ENCODE measurements at places on chromosomes 4 and X.

DNA sequence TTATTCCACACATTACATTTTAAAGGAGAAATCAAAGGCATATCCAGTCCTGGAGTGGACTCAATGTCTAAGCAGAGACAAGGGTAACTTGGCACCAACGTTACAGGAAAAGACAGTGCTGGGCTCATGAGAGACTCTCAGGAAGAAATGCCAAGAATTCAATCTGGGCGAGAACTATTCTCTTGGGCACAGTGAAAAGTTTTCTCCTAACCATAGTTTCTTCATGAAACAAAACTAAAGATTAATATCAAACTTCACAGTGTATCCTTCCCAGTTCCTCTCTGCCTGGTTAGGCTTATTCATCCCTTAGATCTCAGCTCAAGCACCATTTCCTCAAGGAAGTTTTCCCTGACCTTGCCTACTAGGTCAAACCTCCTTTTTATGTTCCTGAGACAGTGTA lies 109.4 kb upstream of the TLL1 start:
- DNase-seq: no peak

GRCh38 chr4:78354782-78355181 lies 196.8 kb upstream of the ANXA3 start:
- no peak for DNase-seq

GRCh38 chr4:20752641-20753040 lies 52.4 kb downstream of the PACRGL start:
- no peak for DNase-seq

- no peak for DNase-seq
Observed at GRCh38 chr4:134160211-134160610, 41.4 kb downstream of the PABPC4L start.

- no peak for DNase-seq
Observed at GRCh38 chr4:67167849-67168248, 377.5 kb downstream of the CENPC start.

GRCh38 chr4:2811830-2812611 lies 19.1 kb downstream of the SH3BP2 start:
- peak; percentile 87 for DNase-seq
